ENCODE measurements at places on chromosomes 11 and 22.

DNA sequence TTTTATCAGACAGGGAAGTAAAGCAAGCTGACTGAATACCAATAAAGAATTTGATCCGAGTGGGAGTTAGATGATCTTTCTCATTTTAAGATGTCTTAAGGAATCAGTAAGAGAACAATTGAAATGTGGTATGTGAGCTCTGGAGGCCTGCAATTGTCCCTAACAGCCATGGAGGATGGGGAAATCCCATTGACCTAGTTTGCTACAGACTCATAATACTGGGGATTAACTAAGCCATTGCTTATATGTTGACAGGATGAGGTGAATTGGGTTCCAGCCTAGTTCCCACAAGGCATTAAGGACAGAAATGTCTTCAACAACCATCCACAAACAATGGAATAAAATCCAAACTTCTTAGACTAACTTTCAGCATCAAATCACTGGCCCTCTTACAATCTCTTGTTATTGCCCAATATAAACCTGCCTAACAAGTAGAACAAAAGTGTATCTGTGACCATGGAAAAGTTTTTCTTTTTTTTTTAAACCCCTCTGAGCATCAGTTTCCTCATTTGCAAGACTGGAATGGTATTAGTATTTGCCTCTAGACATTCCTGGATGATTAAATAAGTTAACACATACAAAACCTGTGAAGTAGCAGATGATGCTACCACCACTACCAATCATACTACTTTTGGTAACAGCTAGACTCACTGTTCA lies 773.2 kb downstream of the DLG2 start:
- no peak for DNase-seq

GRCh38 chr22:27022274-27022895 lies 365.0 kb downstream of the MIAT start:
- DNase-seq: no peak

DNA sequence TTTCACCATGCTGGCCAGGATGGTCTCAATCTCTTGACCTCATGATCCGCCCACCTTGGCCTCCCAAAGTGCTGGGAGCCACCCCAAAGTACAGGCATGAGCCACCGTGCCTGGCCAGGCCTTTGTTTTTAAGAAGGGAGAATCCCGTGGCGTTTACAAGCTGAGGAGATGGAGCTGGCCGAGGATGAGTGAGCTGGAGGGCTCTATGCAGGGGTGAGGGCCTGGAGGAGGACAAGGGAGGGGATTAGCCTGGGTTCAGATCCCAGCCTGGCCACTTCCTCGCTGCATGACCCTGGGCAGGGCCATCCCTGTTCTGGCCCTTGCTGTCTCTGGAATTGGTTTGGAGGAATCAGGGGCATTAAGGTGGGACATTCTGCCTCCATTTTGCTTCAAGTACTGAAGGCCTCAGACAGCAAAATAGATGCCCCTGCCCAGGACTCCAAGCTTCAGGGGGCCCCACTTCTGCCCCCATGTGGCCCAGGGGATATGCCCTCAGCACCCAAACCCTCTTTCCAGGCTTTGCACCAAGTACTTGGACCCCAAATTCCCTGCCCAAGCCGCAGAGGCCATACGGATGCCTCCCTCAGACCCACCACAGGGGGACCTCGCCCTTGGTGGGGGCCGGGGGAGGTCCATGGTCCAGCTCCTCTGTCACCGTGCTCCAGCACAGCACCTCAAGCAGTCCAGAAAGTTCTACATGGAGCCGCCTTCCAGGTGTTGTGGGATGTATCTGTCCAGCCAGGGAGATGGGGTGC lies 12.1 kb upstream of the LRP5 start:
- DNase-seq: no peak

GRCh38 chr22:30947816-30948454 lies 20.6 kb downstream of the MORC2 start:
- DNase-seq: no peak

DNA sequence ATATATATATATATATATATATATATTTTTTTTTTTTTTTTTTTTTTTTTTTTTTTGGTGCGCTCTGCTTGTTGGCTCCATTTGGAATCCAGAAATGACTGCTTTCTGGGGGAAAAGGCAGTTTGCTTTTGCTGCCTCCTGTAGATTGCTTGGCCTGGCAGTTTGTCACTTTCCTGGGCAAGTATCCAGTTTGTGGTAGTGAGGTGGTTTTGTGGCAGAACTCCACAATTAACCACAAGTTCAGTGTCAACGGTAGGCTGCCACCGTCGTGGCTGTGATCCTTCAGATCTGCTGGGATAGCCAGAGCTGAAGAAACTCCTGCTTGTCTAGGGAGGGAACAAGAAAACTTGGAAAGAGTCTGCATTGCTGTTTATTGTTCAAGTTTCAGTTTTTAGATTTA lies 5.0 kb upstream of the PDE3B start:
- no peak for DNase-seq

GRCh38 chr11:38460896-38461295 lies 1862.9 kb upstream of the RAG2 start:
- no peak for DNase-seq

- no peak for DNase-seq
These were observed 133.2 kb upstream of the MPPED2 start for GRCh38 chr11:30719371-30719770.

- DNase-seq: no peak
These were observed 31.2 kb upstream of the LINC01488 start for GRCh38 chr11:69450064-69450856.

DNA sequence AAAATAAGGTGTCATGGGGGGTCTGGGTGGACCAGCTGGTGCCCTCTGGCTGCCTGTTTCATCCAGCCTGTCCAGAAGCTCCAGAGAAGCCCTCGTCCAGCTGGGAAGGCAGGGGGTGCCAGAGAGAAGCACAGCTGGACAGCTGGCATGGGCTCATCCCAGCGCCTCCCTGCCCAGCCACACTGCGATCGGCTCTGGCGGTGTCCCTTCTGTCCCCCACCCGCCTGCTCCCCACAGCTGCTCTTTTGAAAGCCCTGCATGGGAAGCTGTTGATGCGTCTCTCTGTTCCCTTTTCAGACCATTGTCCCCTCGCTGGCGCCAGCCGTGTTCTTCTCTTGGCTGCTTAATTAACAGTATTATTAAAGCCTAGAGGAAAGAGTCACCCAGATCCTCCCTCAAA lies 86.5 kb downstream of the MN1 start:
- peak; percentile 0 for DNase-seq

GRCh38 chr22:24455751-24456426 lies 28.5 kb downstream of the ADORA2A start:
- DNase-seq: no peak

GRCh38 chr22:45919504-45920286 lies 57.3 kb downstream of the WNT7B start:
- no peak for DNase-seq

DNA sequence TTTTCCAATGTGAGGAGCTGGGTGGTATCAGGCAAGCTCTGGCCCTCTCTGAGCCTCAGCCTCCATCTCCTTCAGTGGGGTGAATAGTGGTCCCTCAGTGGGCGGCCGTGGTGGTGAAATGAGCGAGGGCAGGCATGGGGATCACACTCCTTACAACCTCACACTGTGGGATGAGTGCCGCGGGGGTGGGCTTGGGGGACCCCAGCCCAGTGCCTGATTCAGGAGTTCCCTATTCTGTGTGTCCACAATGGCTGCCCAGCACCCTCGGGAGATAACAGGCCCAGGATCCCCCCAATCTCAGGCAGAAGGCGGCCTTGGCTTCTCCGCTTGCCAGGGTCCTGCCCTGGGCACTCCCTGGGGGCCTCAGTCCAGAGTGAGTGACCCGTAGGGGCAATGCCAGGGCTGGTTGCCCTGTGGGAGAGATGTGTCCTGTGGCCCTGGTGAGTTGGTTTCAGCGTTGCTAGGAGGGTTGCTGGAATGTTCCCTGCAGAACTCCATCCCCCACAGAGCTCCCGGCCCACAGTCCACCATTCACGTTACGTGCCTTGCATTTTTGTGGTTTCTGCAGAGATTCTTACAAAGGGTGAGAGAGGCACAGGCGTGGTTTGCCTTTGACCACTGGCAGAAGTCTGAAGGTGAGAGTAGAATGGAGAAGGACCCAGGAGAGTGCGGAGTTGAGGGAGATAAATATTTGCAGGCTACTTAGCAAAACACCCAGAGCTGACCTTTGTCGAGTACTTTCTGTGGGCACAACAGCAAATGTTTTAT lies 2.9 kb downstream of the ALDH3B1 start:
- DNase-seq: no peak

- no peak for DNase-seq
These were observed 12.3 kb downstream of the GUCD1 start for GRCh38 chr22:24542641-24543040.

DNA sequence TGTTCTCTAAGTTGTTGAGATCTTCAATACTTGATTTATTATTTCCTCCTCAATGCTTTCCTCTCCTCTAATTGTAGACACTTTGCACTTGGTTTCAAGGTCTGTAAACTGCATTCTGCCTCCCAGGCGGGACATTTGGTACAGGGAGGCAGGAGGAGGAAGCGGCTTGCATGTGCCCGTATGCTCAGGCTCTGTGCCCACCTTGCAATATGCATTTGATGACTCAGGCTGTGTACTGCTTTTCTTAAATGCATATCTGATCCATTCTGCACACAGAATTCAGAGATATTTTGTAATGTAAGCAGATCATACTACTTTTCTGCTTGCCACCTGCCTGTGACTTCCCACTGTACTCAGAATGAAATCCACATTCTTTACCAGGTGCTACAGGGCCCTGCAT lies 55.0 kb downstream of the FZD4 start:
- no peak for DNase-seq

GRCh38 chr22:32269316-32269715 lies 14.2 kb upstream of the SLC5A4 start:
- no peak for DNase-seq

DNA sequence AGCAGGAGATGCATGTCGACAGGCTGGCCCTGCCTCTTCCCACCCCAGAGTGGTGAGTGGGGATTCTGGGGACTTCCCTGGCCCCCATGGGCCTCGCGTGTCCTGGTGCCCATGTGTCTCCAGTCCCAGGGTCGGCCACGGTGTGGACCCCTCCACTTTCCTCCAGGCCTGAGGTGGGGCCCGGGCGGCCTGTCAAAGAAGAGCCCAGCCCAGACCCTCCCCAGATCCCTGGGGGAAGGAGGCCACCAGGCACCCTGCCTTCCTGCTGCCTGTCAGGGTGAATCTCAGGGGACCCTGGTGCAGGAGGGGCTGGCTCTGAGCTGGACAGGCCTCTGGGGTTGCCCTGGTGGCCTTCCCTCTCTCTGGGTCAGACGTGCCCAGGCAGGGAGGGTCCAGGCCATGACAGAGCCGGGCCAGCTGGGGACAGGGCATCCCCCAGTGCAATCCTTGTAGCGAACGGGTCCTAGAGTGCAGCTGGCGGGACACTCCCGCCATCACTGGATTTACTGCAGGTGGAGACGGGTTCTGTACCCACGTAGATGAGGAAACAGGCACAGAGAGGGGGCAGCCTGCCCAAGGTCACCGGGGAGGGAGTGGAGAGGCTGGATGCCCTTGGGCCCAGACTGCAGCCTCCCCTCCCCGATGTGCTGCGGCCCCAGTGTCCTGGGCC lies 13.5 kb upstream of the MUC6 start:
- no peak for DNase-seq

DNA sequence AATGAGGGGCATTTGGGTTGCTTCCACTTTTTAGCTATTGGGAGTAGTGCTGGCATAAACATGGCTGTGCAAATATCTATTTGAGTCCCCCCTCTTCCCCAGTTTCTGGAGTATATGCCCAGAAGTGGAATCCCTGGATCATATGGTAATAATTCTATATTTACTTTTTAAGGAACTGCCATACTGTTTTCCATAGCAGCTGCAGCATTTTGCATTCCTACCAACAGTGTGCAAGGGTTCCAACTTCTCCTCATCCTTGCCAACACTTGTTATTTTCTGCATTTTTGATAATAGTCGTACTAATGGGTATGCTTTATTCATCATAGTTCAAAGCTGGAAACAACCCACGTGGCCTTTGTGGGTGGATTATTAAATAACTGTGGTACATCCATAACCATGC lies 883.5 kb downstream of the TBC1D22A start:
- DNase-seq: no peak

DNA sequence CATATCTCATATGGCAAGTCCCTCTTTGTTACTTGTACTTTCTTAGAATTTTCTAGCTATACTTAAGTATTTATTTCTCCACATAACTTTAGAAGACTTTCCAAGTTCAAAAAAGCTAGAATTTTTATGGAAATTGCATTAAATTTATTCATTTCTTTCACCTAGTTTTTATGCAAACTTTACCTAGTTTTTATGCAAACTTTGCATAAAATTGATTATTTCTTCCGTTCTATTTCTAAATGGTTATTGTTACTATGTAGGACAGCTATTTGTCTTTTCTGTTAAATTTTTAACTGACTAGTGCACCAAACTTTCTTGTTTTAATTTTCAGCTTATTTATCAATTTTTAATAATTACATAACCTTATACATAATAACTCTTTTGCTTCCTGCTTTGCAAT lies 3.2 kb upstream of the CREBZF start:
- DNase-seq: no peak

GRCh38 chr22:47259990-47260389 lies 497.5 kb downstream of the TBC1D22A start:
- no peak for DNase-seq

GRCh38 chr11:3008746-3009336 lies 16.7 kb upstream of the NAP1L4 start:
- DNase-seq: no peak

DNA sequence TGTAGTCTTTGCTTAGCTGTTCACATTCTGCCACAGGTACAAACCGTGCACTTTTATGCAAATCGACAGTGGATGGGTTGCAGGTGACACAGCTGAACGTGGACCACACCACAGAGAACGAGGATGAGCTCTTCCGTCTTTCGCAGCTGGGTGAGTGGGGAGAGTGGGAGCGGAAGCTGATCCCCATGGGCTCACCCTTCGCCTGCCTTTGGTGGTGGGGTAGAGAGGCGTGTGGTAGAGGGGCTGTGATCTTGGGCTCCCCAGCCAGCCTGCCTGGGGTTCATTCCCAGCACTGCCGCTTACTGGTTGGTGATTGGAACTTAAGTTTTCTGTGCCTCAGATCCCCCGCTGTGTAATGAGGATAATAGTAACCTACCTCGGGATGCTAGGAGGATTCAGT lies 19.1 kb downstream of the TAB1 start:
- DNase-seq: no peak

GRCh38 chr11:72716290-72716689 lies 35.9 kb downstream of the ARAP1 start:
- DNase-seq: no peak

DNA sequence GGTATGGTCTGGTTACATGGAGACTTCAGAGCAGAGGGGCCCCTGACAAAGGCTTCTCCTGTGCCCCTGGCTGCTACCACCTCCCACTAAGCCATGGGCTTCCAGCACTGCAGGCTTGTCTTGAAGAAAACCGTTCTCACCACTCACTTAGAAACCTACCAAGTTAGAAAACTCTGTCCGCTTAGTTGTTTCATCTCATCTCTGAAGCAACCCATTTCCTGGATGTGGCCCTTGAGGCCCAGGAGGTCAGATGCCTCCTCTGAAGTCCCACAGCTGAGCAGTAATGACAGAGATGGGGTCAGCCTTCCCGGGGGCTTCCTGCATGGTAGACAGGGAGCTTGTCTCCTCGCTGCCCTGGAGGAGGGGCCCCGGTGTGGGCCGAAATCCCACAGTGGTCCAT lies 12.9 kb downstream of the CSF2RB start:
- no peak for DNase-seq

Measured in stimulated activated CD4-positive, alpha-beta T cell treated with anti-CD3 and anti-CD28 coated beads, Interleukin-12 subunit alpha, Interleukin-12 subunit beta, amount 100 ng/mL, for 4 hours (primary cell).